CD4-positive, CD25-positive, alpha-beta regulatory T cell (primary cell): ENCODE measurements at places on chromosomes 1 and 21.

DNA sequence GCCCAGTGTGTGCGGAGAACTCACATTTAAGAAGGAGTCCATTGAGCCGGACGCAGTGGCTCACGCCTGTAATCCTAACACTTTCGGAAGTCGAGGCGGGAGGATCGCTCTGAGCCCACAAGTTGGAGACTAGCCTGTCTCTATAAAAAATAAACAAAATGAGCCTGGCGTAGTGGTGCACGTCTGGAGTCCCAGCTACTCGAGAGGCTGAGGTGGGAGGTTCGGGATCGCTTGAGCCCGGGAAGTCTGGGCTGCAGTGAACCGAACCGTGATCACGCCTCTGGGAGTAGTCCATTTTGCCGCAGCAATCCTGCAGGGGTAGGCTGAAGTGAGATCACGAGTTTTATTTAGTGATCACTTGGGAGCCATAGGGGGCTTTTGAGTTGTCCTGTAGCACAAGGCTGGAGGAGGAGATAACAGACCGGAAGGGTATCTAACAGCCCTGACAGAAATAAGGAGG lies 497 bp upstream of the FUCA1 start:
- peaks cover 9% of the 10 kb centered on the region for H3K36me3 ChIP-seq
- DNase-seq = no peak
- H3K4me1 ChIP-seq = peaks cover 16% of the 10 kb centered on the region
- peak overlapping the region; percentile 47 for H3K27ac ChIP-seq
- H3K4me3 ChIP-seq = peak overlapping the region; percentile 65
- H3K27me3 ChIP-seq = no peaks in the 10 kb centered on the region

DNA sequence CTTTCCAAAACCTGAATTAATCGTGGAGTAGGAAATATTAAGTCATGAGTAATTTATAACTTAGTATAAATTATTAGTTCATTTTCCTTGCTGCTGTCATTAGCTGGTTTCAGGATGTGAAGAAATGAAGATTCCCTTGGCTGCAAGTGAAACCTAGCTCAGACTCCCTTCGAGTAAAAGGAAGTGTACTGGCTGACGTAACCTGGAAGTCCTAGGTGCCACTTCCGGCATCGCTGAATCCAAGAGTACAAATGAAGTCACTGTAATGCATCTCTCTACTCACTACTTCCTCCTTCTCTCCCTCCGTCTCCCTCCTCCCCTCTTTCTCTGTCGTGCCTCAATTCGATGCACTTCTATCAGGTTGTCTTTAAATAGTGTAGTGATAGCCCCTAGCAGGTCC lies 28.8 kb downstream of the ZP4 start:
- no peak overlapping the region for H3K4me3 ChIP-seq
- no peaks in the 10 kb centered on the region for H3K27me3 ChIP-seq
- no peak overlapping the region for H3K27ac ChIP-seq
- H3K4me1 ChIP-seq = no peaks in the 10 kb centered on the region
- no peak for DNase-seq

DNA sequence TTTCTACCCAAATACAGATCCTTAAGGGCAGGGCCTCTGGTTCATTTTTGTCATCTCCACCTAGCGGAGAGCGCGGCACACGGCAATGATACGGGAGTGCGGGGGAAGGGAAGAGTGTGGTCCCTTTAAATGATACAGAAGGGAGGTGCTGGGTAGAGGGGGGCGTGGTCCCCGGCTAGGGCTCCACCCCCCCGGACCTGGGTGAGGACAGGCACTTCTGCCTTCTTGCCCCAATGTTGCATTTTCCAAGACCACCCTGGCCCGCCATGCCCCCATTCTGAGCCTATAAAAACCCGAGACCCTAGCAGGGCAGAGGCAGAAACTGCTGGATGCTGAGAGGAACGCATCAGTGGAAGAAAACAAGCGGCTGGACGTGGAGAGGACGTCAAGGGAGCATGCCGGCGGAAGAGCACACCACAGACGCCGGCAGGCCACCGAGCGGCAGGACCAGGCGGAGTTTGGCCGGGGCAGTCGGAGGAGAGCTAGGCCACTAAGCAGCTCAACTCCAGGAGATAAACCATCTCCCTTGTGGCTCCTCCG lies 30.0 kb downstream of the LRRC3 start:
- H3K4me3 ChIP-seq = no peak overlapping the region
- no peaks in the 10 kb centered on the region for H3K4me1 ChIP-seq
- no peaks in the 10 kb centered on the region for H3K27me3 ChIP-seq
- H3K27ac ChIP-seq = no peak overlapping the region

DNA sequence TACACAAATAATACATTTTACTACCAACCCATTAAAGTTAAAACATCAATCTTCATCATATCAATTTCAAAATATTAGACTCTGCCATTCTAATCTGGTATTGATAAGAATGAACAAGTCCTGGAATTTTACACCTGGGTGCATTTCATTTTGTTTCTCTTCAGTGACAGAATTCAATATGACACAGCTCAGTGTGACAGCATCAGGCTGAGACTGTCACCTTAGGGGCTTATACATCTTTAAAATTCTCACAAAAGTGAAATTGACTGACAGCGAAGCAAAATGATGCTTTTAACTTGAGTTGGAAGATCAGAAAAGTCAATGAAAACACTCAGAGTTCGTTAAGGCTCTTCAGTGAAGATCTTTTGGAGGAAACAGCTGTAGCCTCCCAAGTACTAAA lies 213.0 kb downstream of the DAB1 start:
- no peak overlapping the region for H3K4me3 ChIP-seq
- H3K27ac ChIP-seq = no peak overlapping the region
- H3K36me3 ChIP-seq = no peaks in the 10 kb centered on the region
- no peaks in the 10 kb centered on the region for H3K4me1 ChIP-seq
- no peaks in the 10 kb centered on the region for H3K27me3 ChIP-seq
- DNase-seq = no peak

- no peak overlapping the region for H3K27ac ChIP-seq
- no peak for DNase-seq
- H3K27me3 ChIP-seq = no peaks in the 10 kb centered on the region
- peaks cover 30% of the 10 kb centered on the region for H3K4me1 ChIP-seq
Observed at GRCh38 chr1:205271277-205271676, 43.5 kb downstream of the TMCC2 start.

DNA sequence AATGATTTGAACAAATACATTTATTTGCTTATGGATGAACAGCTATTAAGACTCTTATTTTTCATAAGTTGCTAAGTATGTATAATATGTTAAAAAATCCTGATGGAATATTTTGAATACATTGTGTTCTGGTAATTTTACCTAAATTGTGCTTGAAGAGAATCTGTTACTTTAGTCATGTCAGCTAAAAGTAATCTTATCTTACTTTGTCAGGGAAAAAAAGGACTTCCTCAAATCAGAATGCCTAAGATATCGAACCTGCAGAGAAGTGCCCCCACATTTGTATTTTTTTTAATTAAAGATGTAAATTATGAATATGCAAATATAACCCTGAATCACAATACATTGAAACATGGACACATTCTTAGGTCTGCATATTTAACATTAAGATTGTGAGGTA lies 1331.7 kb downstream of the MRPL39 start:
- H3K4me1 ChIP-seq = no peaks in the 10 kb centered on the region
- H3K36me3 ChIP-seq = no peaks in the 10 kb centered on the region
- no peak overlapping the region for H3K27ac ChIP-seq
- no peak for DNase-seq

GRCh38 chr21:37281579-37281978 lies 14.4 kb upstream of the VPS26C start:
- H3K4me3 ChIP-seq = no peak overlapping the region
- H3K27me3 ChIP-seq = no peaks in the 10 kb centered on the region
- no peaks in the 10 kb centered on the region for H3K36me3 ChIP-seq
- no peaks in the 10 kb centered on the region for H3K4me1 ChIP-seq
- no peak for DNase-seq

GRCh38 chr21:39137248-39138178 lies 45.7 kb downstream of the PSMG1 start:
- no peak overlapping the region for H3K4me3 ChIP-seq
- no peak for DNase-seq
- H3K36me3 ChIP-seq = no peaks in the 10 kb centered on the region
- H3K27ac ChIP-seq = no peak overlapping the region
- no peaks in the 10 kb centered on the region for H3K4me1 ChIP-seq
- no peaks in the 10 kb centered on the region for H3K27me3 ChIP-seq

GRCh38 chr1:167209044-167209443 lies 11.6 kb upstream of the POU2F1 start:
- H3K27me3 ChIP-seq = peaks cover 14% of the 10 kb centered on the region
- H3K36me3 ChIP-seq = no peaks in the 10 kb centered on the region

DNA sequence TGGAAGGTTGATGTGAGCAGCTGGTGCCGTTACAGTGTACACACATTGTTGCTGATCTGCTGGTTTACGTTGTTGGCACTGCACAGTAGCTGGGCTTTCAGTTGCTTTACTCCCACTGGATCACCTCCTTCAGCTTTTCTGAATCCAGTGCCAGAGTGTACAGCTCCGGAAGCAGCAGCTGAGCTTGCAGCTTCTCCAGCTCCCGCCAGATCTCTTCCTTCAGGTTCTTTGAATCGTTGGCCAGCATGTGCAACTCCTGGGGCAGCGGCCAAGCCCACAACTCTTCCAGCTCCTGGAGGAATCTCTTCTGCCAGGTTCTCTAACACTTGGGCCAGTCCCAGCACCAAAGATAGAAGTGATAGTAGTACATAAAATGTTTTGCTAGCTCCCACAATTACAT lies 149.7 kb upstream of the RRP15 start:
- no peak overlapping the region for H3K27ac ChIP-seq
- DNase-seq = no peak
- H3K4me3 ChIP-seq = no peak overlapping the region
- H3K4me1 ChIP-seq = no peaks in the 10 kb centered on the region
- H3K27me3 ChIP-seq = no peaks in the 10 kb centered on the region

GRCh38 chr1:42674682-42675081 lies 7.5 kb upstream of the YBX1 start:
- H3K27me3 ChIP-seq = no peaks in the 10 kb centered on the region
- no peak overlapping the region for H3K27ac ChIP-seq
- DNase-seq = no peak

- H3K27ac ChIP-seq = no peak overlapping the region
- no peaks in the 10 kb centered on the region for H3K36me3 ChIP-seq
- H3K4me3 ChIP-seq = no peak overlapping the region
- no peak for DNase-seq
- H3K27me3 ChIP-seq = peaks cover 3% of the 10 kb centered on the region
Observed at GRCh38 chr1:25055324-25055780, 125.3 kb upstream of the RUNX3 start.

GRCh38 chr1:65398083-65398482 lies 22.4 kb upstream of the LEPR start:
- H3K27me3 ChIP-seq = no peaks in the 10 kb centered on the region
- DNase-seq = no peak
- no peak overlapping the region for H3K27ac ChIP-seq
- peaks cover 7% of the 10 kb centered on the region for H3K4me1 ChIP-seq

DNA sequence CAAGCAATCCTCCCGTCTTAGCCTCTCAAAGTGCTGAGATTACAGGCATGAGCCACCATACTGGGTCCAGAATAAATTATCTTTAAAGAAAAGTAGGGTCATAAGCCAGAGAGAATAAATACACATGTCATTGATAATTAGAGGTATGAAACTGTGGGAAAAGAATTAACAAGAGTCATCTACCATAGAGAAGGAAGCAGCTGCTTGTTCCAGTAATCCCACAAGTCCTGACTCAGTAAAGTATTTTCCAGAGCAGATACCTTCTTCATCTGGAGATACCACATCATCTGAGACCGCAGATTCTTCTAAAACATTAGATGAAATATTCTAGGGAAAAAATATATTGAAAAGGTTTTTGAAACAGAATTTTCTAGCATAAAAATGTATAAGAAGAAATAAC lies 55.7 kb downstream of the USP1 start:
- DNase-seq = no peak
- H3K4me3 ChIP-seq = no peak overlapping the region
- H3K4me1 ChIP-seq = no peaks in the 10 kb centered on the region
- no peaks in the 10 kb centered on the region for H3K36me3 ChIP-seq
- H3K27ac ChIP-seq = no peak overlapping the region
- no peaks in the 10 kb centered on the region for H3K27me3 ChIP-seq

- DNase-seq = peak; percentile 30
- no peaks in the 10 kb centered on the region for H3K27me3 ChIP-seq
- no peaks in the 10 kb centered on the region for H3K36me3 ChIP-seq
- peak overlapping the region; percentile 27 for H3K4me3 ChIP-seq
- peaks cover 12% of the 10 kb centered on the region for H3K4me1 ChIP-seq
Observed at GRCh38 chr1:157773493-157774350, 3.2 kb downstream of the FCRL2 start.

- DNase-seq = no peak
- no peak overlapping the region for H3K27ac ChIP-seq
- H3K4me1 ChIP-seq = peaks cover 24% of the 10 kb centered on the region
- H3K27me3 ChIP-seq = no peaks in the 10 kb centered on the region
- H3K4me3 ChIP-seq = no peak overlapping the region
Observed at GRCh38 chr1:205324781-205325180, 3.2 kb upstream of the NUAK2 start.

GRCh38 chr1:173014160-173014559 lies 36.6 kb downstream of the TNFSF18 start:
- DNase-seq = no peak
- H3K27ac ChIP-seq = no peak overlapping the region
- H3K36me3 ChIP-seq = no peaks in the 10 kb centered on the region
- H3K4me3 ChIP-seq = no peak overlapping the region
- peaks cover 4% of the 10 kb centered on the region for H3K27me3 ChIP-seq

GRCh38 chr1:220700556-220701179 lies 10.5 kb downstream of the C1orf115 start:
- H3K27ac ChIP-seq = no peak overlapping the region
- H3K4me1 ChIP-seq = no peaks in the 10 kb centered on the region
- H3K36me3 ChIP-seq = no peaks in the 10 kb centered on the region
- no peaks in the 10 kb centered on the region for H3K27me3 ChIP-seq

DNA sequence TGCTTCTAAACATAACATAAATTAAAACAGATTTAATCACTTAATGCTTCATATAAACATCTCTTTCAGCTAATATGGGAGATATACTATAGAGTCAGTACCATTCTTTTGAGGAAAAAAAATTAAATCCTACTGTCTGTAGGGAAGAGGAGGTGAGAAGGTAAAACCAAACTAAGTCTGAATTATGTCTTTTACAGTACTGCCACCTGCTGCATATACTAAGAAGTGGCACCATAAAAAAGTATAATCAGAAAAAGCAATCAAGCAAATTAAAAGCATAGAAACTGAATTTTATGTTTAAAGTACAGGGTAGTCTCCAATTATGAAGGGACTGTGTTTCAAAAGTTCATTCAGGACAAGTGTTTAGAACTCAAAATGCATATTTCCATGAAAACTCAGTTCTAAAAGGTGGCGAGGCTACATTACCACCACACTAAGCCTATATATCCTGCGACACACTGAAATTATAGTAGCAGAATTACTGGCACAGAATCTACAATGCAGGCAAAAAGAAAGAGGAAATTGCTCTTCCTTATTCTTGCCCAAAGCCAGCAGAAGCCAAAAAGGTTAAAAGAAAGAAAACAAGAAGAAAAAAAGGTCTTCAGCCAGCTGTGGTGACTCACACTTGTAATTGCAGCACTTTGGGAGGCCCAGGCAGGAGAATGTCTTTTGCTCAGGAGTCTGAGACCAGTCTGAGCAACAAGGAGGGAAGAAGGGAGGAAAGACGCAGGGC lies 9.0 kb downstream of the NSL1 start:
- H3K27ac ChIP-seq = no peak overlapping the region
- H3K36me3 ChIP-seq = peaks cover 37% of the 10 kb centered on the region
- H3K4me3 ChIP-seq = no peak overlapping the region
- peak; percentile 39 for DNase-seq
- peaks cover 3% of the 10 kb centered on the region for H3K4me1 ChIP-seq

- no peaks in the 10 kb centered on the region for H3K27me3 ChIP-seq
- no peak overlapping the region for H3K27ac ChIP-seq
- DNase-seq = no peak
- no peaks in the 10 kb centered on the region for H3K4me1 ChIP-seq
- H3K4me3 ChIP-seq = no peak overlapping the region
- H3K36me3 ChIP-seq = no peaks in the 10 kb centered on the region
Observed at GRCh38 chr21:25871566-25871965, 136.8 kb downstream of the GABPA start.

- H3K27me3 ChIP-seq = no peaks in the 10 kb centered on the region
- H3K36me3 ChIP-seq = no peaks in the 10 kb centered on the region
- no peak for DNase-seq
- H3K4me1 ChIP-seq = no peaks in the 10 kb centered on the region
Observed at GRCh38 chr21:29979043-29979442, 39.2 kb upstream of the GRIK1 start.
